ENCODE measurements at places on chromosomes 1 and 21. TPM values are rescaled to one million over a fixed set of nuclear protein-coding genes. Genes with fewer than 3 reads are reported as not detected.
A peak's percentile ranks its signal among the peaks of the same experiment; 100 is the strongest.

- H3K4me3 ChIP-seq = no peak overlapping the region
- H3K36me3 ChIP-seq = no peaks in the 10 kb centered on the region
- no peak for DNase-seq
- H3K27ac ChIP-seq = no peak overlapping the region
- H3K4me1 ChIP-seq = no peaks in the 10 kb centered on the region
These were observed 43.7 kb downstream of the TRIM11 start for GRCh38 chr1:228362884-228363450.

DNA sequence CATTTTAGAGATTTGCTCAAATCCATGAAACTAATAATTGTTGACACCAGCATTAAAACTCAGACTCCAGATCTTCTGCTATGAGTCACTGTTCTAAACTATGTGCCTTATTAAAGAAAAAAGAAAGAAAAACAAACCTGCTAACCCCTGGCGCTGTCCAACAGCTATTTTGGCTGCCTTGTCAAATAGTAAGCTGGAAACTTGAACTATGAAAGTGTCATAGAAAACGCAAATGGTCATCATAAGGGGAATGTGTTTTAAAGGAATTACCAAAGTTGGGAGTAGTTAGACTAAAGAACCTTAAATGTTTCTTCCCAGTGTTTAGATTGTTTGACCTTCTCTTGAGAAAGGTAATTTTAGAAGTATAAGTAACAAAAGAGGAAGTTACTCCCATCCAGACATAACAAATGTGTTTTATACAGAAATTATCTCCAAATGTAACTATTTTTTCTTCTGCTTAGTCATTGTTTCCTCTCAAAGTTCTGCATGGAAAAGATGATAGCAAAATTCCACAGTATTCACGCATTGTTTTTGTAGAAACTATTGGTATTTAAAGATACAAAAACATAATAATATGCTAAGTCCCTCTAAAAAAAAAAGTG is 272.4 kb downstream of the TPR start:
- no peaks in the 10 kb centered on the region for H3K4me1 ChIP-seq
- H3K27me3 ChIP-seq = no peaks in the 10 kb centered on the region
- peak; percentile 22 for DNase-seq
- peaks cover 66% of the 10 kb centered on the region for H3K36me3 ChIP-seq

DNA sequence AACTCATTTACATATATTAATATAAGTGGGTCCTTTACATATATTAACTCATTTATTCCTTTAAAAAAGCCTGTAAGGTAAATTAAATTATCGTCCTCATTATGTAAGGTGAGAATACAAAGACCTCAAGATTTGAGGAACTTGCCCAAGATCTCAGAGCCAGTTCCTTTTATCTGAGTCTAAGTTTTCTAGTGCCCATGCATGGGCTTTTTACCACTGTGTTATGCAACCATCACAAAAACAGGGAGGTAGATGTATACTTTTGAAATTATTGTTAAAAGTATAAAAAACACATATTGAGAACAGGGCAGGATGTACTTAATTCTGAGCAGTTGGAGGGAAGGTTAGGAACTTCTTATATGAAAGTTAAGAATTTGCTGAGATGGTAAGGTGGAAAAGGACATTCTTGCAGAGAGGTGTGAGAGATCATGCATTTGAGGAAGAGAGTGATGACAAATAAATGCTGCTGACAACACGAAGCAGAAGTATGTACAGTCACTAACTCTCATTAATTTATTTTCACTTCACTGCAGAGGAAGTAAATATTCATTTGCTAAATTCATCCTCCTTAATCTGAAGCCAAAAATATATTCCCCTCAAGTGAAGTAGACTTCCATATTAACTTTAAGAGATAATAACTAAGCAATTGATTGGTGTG is 28.9 kb upstream of the LYPLAL1 start:
- no peak overlapping the region for H3K27ac ChIP-seq
- H3K27me3 ChIP-seq = peaks cover 15% of the 10 kb centered on the region
- no peaks in the 10 kb centered on the region for H3K36me3 ChIP-seq
- no peak overlapping the region for H3K4me3 ChIP-seq

GRCh38 chr1:207328004-207328403 is 6.5 kb downstream of the CD55 start:
- no peaks in the 10 kb centered on the region for H3K36me3 ChIP-seq
- no peak overlapping the region for H3K4me3 ChIP-seq
- no peaks in the 10 kb centered on the region for H3K4me1 ChIP-seq
- no peak for DNase-seq
- no peak overlapping the region for H3K27ac ChIP-seq

DNA sequence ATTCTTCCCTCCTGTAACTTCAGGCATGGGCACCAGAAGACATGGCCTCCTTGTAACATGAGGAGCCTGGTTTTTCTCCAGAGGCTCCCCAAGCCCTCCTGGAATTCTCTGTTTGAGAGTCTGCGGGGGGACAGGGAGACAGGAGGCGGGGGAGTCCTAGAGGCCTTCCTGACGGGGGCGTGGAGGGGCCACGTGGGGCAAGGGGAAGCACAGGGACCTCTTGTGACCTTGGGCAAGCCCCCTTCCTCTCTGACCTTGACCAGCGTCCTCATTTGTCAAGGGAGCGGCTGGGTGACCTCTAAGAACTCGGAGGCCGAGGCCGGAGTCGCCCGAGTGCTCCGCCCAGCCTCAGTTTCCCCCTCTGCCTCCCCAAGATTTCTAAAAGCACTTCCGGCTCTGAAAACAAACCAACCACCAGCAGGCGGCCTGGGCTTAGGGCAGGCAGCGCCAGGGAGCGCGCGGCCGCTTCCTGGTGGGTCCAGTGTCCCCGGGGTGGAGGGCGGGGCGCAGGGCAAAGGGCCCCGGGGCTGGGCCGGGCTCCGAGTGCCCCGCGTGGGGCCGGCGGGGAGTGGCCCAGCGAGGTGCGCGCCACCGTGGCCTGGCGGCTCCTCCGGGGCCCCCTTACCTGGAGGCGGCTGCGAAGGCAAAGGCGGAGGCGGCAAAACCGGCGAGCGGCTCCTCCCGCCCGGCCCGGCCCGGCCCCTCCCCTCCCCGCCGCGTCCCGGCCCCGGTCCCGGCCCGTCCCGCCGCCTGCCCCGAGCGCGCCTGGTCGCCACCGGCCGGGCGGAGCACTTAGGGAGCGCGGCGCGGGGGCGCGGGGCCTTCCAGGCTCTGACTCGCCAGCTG is at the start of gene TMCO4:
TSS of gene TMCO4 (minus strand) at position 687 of the 846 bp plus-strand sequence. CDS start 19,158 bp downstream, outside the sequence.
- peak; percentile 41 for DNase-seq
- H3K27ac ChIP-seq = peak within 1 kb of the TSS; percentile 73
- H3K4me1 ChIP-seq = peaks cover 10% of the 10 kb centered on the region
- H3K36me3 ChIP-seq = no peaks in the 10 kb centered on the region

The KRTAP21-2 gene
- total RNA-seq = not detected

The MLLT11 gene
- 108 TPM for total RNA-seq

Measured in A673 (cell line).